ENCODE measurements at places on chromosomes 3 and 15.
A peak's percentile ranks its signal among the peaks of the same experiment; 100 is the strongest.

DNA sequence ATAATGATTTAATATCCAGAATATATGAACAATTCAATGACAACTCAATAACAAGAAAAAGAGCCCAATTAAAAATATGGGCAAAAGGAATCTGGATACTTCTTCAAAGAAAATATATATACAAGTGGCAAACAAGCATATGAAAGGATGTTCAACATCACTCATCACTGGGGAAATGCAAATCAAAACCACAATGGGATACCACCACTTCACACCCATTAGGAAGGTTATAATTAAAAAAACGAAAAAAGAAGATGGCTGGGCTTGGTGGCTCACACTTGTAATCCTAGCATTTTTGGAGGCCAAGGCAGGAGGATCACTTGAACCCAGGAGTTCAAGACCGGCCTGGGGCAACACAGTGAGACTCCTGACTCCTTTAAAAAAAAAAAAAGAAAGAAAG is 4.1 kb downstream of the CCDC12 start:
- DNase-seq = no peak

DNA sequence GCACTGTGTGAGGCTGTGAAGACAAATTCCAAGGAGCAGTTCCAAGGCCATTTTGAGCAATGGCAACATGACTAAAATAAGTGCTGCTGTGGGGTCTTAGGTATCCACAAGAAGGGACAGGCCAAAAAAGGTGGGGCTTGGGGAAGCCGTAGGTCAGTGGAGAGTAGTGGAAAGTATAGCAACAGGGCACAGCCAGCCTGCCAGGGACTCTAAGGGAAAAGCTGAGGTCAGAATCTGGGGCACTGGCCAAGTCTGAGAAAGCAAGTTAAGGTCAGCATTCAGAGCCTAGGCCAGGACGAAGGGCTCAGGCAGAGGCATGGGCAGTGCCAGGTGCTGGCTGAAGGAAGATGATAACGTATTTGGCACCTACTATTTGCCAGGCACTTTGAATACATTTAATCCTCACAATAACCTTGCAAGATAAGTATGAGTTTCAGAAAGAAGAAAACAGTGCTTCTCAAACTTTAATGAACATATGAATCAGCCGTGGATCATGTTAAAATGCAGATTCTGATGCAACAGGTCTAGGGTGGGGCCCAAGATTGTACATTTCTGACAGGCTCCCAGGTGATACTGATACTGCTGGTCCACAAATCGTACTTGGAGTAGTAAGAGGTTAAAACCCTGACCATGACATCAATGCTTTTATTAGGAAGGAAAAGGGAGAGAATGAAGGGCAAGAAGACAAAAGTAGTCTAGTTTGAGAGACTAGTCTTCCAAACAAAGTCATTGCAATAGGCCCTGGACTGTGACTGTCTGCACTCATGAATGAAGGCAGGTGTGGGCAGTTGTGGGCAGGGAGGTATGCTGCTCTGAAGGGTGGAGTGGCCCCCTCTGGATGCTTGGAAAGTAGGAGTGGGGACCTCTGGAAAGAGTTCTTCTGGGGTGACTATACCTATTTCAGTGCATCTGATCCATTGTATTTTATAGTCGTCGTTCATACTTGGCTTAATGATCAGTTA is 106.3 kb upstream of the ANKRD28 start:
- DNase-seq = no peak

- no peak for DNase-seq
Measured at GRCh38 chr3:31142139-31142538, 247.7 kb upstream of the GADL1 start.

DNA sequence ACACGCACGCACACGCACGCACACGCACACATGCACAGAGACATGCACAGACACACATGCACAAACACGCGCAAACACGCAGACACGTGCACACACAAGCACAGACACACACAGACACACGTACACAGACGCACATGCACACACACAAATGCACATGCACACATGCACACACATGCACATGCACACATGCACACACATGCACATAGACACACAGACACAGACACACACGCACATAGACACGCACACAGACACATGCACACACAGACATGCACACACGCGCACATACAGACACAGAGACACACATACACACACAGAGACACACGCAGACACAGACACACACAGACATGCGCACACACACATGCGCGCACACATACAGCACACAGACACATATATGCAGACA is 26.4 kb upstream of the PIGZ start:
- no peak for DNase-seq

- no peak for DNase-seq
Measured at GRCh38 chr3:128237348-128238183, 84.3 kb downstream of the EEFSEC start.

GRCh38 chr15:72585476-72586058 is 68.9 kb upstream of the GOLGA6B start:
- DNase-seq = no peak

DNA sequence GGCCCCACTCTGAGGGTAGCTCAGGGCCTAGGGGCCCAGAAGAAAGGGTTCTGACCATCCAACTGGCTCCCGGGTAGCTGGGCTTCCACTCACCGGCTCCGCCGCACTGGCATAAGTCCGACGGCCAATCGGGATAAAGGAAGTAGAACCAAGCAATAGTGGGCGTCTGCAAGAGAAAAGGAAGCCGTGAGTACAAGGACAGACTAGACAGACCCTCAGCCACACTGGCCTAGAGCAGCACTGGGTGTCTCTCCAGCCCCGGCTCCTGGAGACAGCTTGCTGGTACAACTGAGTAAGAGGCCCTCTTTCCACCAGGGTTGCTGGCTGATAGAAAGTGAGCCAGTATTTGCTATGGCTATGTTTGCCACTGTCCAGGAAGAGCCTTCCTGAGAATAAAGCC is 22.4 kb downstream of the BDH1 start:
- no peak for DNase-seq

DNA sequence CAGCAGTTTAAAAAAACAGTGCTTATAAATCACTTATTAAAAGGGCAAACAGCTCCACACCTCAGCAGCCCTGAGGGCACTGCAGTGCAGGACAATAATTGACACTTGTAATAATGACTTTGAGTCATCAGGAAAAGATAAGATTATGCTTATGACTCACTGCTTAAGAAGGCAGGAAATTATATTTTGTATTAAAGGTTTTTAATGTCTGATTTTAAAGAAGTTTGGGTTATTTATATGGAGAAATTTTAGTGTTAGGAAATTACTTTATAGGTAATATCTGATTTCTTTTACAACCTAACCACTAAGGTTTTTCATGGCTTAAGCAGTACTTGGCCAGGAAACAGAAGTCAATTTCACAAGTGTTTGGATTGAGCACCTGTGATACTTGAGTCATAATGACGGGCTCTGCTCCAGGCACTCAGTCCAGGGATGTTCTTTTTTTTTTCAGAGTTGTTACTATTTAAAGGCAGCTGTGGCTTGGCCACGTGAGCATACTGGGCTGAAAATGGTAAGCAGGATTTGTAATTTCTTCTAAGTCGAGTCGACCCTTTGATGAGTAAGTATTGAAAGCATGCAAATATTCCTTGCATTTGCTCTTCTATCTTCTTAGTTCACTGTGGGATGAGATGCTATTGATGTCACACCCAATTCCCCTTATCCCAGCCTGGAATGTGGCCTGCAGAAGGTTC is 21.6 kb upstream of the SLC6A20 start:
- no peak for DNase-seq

DNA sequence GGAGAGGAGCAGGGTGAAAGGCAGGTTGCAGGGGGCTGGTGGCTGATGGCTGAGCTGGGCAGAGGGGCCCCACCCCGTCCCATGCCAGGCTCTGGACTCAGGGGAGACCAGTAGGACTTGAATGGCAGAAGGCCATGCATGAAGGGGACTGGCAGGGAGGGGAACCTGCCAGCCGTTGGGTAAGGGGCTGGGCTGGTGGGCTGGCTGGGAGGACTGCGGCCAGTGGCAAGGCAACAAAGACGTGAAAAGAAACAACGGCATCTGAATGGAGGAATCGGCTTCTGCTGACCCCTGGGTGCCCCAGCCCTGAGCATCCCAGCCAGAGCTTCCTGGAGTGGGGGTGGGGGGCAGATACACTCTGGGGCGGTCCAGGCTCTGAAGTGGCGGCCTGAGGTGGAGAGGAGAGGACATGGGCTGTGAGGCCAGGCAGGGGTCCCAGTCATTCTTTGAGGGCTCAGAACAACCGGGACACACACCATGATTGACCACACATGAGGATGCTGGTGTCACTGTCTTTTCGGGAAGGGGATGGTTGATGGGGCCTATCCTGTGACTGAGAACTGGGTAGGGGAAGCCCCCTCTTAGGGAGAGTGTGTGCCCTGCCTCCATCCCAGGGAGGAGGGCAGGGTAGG is 11.7 kb downstream of the GLYCTK start:
- DNase-seq = no peak

- no peak for DNase-seq
Measured at GRCh38 chr3:143737065-143737464, 111.2 kb downstream of the SLC9A9 start.

GRCh38 chr15:78425643-78426042 is 12.4 kb upstream of the IREB2 start:
- no peak for DNase-seq

DNA sequence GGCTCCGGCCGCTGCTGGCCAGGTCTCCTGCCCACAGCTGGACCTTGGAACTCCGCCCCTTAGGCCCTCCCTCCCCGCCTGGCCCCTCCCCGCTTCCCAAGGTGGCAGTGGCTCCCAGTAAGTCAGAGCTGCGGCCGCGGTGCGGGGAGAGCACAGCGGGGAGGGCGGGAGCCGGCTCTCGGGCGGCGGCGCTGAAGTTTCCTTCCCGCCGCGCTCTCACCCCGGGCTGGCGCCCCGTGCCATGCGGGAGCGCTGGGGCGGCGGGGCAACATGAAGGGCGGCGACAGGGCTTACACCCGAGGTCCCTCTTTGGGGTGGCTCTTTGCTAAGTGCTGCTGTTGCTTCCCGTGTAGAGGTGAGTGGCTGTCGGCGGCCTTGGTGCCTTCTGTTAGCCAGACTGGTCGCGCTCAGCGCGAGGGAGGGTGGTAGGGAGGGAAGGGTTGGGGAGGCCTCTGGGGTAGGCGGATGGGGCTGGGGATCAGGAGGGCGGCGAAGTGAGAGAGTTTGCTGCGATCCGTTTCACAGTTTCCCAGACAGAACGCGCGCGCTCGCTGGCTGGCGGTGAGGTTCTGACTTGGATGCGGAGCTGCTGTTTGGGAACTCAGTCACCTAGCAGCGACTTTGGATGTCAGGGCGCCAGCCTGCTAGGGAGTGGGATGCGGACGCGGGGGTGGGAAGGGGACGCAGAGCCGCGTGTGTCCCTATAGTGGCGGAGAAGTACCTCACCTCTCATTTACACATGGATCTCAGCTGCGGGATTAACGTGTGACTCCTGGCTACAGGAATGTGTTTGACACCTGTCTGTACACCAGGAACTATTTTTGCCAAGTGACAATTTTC is 145.5 kb upstream of the UMPS start:
- DNase-seq = no peak

DNA sequence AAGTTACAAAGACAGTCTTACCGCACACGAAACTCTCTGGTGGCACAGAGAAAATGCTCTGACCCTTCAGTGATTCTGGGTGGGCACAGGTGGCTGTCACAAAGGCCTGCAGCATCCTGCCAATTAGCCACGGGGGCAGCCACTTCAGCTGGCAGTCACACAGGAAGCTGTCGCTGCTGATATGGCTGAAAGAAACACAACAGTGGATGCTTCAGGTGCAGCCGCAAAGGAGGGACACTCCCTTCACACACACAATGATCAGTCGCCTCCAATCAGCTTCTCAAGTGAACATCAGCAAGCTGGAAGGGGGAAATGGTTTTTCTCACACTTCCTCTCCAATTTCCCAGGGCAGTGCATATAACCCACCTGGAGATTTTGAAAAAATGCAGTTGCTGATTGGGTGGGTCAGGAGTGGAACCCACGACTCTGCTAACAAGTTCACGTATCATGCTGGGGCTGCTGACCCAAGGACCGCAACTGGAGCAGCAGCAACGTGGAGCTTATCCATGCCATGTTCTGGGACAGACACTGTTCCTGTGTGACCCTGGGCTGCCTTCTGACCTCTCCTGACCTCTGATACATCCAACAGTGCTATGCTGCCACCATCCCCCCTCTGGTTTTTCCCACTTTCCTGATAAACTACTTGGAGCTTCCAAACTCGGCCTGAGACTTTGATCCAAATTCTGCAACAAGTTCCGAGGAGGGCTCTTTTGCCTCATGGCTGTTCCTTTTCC is 106.6 kb downstream of the LRIG1 start:
- DNase-seq = no peak

GRCh38 chr3:22986958-22987357 is 216.2 kb upstream of the UBE2E2 start:
- no peak for DNase-seq

- DNase-seq = no peak
Measured at GRCh38 chr3:188686324-188686723, 485.4 kb upstream of the TPRG1 start.

- peak; percentile 2 for DNase-seq
Measured at GRCh38 chr15:43376017-43376705, 5.3 kb downstream of the TUBGCP4 start.

DNA sequence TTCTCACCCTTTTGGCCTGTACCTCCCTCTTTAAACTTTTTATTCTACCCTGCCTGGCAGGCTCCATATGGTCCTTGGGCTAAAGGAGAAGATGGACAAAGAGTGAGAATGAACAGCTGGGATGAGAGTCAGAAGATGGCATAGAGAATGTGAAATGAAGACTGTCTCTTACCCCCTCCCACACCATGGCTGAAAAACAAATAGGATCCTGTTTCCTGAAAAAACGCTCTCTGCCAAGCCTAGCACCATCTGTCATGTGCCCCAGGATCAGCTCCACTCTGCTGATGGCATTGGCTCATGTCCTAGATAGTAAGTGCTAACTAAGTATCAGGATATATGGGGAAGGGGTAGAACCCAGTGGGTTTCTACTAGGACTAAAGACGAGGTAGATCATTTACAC is 238.6 kb downstream of the MEX3B start:
- no peak for DNase-seq

DNA sequence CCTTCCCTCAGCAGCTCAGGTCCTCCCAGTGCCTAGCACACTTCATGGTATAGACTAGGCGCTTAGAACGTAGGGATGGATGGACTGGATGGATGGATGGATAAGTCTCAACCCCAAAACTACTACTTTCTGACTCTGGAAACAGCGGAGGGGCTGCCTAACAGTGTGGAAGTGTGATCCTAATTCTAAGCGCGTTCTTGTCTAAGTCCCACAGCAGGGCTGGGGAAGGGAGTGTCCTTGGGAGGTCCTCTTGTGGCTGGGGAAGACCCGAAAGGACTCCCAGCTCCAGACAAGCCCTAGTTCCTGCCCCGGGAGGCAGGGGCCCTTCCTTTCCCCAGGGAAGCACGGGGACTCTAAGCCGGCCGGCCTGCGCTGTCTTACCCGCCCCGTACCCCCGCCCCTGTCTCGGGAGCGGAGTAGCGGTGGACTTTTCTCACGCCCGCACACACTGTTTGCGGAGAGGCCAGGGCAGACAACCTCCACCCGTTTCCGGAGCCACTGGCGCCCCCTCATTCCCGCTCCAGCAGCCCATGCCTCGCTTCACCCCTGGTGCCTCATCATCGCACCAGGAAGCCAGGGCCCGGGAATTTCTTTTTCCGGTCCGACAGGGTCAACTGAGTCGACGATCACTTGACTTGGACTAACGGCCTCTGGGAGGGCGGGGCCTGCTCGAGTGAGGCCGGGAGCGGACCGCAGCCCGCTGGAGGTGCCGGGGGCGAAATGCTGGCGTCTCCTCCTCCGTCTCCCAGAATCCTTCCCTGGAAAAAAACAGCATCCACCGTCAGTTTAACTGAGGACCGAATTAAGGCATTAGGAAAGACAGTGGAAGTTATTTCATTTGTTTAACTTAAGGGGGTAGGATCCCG is 133.3 kb downstream of the TBC1D2B start:
- no peak for DNase-seq
